ENCODE measurements at places on chromosomes 7 and 10.

DNA sequence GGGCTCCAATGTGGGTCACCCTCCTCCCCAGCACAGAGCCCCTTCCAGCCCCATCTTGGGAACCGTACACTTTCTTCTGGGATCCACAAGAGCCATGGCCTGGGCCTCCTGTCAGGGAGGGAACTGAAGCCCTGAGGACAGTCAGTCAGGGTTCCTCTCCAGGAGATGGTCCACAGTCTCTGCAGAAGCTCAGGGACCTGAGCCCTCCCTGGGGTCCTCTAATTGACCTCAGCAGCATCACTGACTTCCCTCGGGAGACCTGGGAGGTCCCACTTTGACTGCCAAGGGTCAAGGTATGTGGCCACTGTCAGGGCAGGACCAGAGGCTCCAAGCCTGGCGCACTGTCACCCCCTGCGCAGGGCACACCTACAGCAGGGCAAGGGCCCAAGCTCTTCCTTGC is 32.3 kb downstream of the NOD1 start:
- DNase-seq: no peak

GRCh38 chr10:69651362-69651761 is 21.3 kb downstream of the FAM241B start:
- no peak for DNase-seq

DNA sequence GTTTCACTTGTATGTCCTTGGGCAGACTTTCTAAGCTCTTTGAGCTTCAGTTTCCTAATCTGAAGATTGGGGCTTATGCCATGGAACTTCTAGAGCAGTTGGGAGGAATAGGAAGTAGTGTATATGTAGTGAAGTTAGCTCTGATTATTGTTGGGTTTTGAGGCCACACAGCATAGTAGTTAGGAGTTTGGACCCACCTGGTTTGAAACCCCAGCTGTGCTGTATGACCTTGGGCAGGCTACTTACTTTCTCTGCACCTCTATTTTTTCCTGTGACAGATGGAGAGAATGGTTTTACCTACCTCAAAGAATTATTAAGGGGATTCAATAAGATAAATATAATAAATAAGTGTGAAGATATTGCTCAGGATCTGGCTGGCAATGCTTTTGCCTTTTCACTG is 61.4 kb upstream of the ADRB1 start:
- no peak for DNase-seq

DNA sequence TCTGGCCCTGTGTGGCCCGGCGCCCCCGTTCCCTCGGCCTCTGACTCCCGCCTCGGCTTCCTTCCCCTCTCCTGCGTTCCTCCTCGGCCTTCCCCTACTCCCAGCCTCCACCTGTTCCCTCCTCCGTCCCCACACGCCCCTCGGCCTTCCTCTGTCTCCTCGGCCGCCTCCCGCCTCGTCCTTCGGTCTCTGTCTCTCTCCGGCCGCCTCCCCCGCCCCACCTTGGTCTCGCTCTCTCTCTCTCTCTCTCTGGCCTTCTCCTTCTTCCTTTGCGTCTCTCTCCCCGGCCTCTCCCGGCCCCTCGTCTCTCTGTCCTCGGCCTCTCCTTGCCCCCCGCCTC is 588 bp downstream of the GET4 start:
- DNase-seq: no peak

- DNase-seq: no peak
Measured at GRCh38 chr7:114225784-114226183, 188.8 kb upstream of the FOXP2 start.

- DNase-seq: no peak
Measured at GRCh38 chr10:107754814-107755213, 590.3 kb upstream of the SORCS1 start.

DNA sequence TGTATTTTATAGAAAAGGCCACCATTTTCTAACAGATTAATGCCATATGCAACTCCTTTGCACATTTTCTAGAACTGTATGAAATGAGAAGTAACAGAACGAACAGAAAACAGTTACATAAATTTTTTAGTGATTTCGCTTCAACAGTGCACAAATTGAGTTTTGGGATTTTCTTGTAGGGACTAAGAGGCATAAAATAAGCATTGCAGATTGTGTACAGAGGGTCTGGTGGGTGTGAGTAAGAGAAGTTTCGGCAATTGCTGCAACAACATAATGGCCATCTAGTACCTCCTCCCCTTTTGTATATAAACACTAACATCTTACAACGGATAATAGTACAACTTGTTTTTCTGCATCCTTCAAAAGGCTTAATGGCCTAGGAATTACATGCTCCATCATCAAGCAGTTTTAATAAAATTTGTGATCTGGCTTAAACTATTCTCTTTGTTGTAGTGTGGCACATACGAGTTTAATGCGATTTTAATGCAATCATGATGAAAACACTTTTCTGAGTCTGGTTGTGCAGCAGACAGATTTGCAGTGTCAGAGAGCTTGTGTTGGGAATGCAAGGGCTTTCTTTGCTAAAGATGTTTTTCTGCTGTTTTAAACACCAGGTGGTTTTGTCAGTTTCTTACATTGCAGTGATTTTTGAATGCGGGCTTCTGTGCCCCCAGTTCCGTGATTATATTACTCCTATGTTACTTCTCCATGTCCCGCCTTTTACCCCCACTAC is 2.9 kb downstream of the GLCCI1 start:
- DNase-seq: no peak

DNA sequence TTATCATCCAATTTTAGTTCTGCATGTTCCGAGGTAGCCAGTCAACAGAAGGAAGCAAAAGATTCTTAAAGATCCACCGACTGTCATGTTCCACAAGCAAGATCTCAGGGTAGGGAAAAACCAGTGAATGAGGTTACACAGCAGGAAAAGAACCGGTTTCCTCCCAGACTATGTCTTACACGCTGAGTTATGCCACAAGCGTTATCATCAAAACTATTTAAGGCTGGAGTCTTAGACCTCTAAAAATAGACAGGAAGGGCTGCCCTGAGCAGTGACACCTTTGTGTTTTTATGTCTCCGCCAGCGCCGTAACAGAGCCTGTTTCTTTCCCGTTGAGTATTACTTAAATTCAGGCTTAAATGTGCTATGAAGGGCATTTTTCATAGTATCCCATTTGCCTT is 48.3 kb downstream of the PROSER2 start:
- no peak for DNase-seq

DNA sequence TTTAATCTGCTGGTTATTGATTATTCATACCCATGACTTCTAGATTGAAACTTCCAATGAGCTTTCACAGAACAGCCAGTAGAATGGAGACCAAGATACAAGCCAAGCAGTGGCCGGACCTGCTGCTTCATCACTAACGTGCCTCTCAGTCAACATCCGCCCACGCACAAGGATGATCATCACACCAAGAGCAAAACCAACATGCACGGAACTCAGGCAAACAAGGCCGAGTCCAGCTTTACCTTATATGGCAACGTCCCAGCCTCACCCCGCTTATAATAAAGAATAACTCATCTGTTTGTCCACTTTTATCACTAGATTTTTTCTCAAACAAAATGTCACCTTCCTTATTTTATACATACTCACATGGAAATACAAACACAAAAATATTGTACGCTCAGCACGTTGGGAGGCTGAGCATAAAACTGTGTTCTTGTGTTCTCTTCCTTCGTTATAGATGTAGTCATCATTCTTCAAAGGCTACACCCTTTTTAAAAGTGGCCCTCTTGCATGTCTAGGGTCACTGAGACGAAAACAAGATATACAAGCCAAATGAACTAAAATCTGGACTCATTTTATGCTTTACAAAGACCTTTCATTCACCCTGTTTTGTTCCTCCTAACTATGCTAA is 122.7 kb downstream of the SFMBT2 start:
- no peak for DNase-seq

GRCh38 chr7:13748998-13749397 is 240.5 kb downstream of the ETV1 start:
- DNase-seq: no peak

- no peak for DNase-seq
Measured at GRCh38 chr7:30166155-30166840, 31.5 kb downstream of the MTURN start.

GRCh38 chr7:44622342-44623151 is 16.1 kb downstream of the OGDH start:
- no peak for DNase-seq

DNA sequence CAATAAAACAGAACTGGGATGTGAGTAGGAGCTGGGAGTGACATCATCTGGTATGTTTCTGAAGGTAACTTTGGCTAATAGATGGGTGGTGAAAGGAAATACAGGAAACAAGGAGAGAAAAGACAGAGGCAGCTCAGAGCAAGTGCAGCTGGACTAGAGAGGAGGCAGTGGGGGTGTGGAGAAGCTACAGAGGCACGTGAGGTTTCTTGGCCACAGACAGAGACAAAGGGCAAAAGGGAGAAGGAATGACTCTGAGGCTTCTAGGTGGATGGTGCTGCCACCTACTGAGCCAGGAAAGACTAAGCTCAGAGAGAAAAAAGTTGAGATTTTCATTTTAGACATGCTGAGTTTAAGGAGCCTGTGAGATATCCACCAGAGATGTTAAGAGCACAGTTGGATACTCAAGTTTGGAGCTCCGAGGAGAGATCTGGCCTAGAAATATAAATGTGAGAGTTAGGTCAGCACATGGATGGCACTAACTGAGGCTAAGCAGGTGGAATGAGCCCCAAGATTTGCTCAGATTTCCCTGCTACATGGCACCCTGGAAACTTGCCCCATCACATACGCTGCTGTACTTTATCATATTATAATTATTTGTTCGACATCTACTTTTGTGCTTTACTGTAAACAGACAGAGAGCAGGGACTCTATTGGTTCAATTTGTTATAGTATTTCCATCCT is 293.0 kb upstream of the IMMP2L start:
- no peak for DNase-seq

- no peak for DNase-seq
Measured at GRCh38 chr7:46414946-46415345, 493.9 kb upstream of the IGFBP3 start.

- DNase-seq: no peak
Measured at GRCh38 chr7:117110480-117111315, 157.4 kb downstream of the ST7 start.

DNA sequence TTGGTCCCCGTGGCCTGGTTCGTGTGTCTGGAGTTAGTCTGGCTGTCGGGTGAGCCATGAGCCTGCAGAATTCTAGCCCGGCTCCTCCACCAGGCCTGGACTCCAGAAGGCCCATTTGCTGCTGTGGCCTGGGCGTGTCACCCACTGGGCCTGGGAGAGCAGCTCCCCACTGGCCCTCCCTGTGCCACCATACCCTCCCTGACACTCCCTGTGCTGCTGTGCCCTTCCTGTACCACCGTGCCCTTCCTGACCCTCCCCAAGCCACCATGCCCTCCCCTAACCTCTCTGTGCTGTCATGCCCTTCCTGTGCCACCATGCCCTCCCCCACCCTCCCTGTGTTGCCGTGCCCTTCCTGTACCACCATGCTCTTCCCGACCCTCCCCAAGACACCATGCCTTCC is 39.1 kb upstream of the DIP2C start:
- DNase-seq: no peak

- no peak for DNase-seq
Measured at GRCh38 chr7:163971-164881, 28.1 kb upstream of the FAM20C start.

DNA sequence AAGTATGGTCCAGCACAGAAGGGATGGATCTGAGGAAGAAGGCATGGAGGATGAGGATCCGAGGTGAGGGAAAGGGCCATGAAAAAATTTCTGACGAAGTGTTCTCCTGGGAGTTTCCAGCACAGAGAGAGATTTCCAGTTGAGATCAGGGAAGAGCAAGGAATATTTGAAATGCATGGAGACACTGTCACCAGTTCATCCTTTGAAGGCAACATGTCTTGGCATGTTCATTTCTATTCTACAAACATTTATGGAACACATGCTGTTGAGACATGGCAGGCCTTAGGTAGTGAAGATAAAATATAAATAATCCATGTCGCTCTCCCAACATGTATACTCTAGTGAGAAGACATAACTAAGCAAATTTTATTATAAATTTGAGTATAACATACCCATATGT is 234.0 kb upstream of the TCF7L2 start:
- no peak for DNase-seq

GRCh38 chr7:43847496-43847895 is 21.8 kb downstream of the MRPS24 start:
- DNase-seq: no peak

DNA sequence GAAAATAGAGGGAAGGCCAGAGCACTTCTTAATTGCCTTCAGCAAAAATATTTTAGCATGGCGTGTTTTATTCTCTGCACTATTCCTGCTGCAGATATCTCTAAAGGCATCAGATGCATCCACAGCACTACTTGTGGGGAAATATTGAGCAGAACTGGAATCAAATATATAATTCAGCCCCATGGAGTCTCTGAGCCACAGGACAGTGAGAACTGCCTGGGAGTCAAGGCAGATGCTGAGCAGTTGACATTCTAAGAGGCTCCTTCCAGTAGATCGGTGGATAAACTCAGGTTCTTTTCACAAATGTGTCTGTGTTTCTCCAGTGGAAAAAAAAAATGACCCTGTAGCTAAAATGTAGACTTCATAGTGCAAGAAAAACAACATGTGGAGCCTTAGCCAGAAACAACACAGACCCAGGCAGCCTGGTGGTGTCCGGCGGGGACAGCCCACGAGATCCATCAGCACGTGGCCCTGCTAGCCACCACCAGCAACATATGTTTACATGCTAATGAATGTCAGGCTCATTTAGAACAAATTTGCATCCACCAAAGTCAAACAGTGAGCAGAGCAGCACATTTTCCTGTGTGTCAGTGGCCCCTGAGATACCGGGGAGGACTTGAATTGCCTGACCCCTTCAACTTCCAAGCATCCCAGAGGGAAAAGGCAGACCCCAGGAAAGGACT is 123.3 kb upstream of the PFKP start:
- DNase-seq: no peak

DNA sequence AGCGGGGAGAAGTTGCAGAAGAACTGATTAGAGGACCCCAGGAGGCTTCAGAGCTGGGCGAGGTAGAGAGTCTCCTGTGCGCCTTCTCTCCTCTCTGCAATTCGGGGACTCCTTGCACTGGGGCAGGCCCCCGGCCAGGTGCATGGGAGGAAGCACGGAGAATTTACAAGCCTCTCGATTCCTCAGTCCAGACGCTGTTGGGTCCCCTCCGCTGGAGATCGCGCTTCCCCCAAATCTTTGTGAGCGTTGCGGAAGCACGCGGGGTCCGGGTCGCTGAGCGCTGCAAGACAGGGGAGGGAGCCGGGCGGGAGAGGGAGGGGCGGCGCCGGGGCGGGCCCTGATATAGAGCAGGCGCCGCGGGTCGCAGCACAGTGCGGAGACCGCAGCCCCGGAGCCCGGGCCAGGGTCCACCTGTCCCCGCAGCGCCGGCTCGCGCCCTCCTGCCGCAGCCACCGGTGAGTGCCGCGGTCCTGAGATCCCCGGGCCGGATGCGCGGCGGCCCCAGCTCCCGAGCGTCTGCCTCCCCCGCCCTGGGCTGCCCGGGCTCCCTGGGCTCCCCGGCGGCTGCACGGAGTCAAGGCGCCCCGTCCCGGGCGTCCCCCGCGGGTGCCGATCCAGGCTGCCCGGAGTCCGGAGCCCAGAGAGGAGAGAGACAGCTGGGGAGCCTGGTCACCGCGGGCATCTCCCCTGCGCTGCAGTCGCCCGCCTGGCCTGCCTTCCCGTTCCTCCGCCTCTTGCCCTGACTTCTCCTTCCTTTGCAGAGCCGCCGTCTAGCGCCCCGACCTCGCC is at the start of gene PLAU:
PLAU (plus strand) TSS at position 369 of the 789 bp plus-strand sequence. CDS start 424 bp downstream, outside the sequence.
- no peak for DNase-seq

- no peak for DNase-seq
Measured at GRCh38 chr7:94274828-94275227, 119.9 kb upstream of the COL1A2 start.

GRCh38 chr7:138887872-138888656 is 90.1 kb upstream of the ATP6V0A4 start:
- no peak for DNase-seq
